ENCODE measurements at places on chromosomes 2 and 18.

DNA sequence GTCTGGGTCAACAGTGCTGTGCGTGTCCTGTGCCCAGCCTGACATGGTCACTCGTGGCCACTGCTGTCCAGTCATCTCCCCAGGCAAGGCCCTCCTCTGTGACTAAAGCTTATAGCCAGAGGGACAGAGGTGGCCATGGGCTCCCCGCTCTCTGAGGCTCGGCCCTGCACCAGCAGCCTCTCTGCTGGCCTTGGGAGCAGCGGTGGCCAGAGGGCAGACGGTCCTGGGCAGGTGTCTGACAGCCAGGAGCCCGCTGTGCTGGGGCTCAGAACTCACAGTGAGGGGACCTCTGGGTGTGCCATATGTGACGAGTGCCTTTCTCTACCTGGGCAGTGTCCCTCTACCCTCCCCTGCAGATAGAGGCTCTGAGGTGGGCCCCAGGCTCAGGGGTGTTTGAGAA is 98.7 kb downstream of the FAM210A start:
- peak; percentile 68 for DNase-seq

- peak; percentile 50 for DNase-seq
These were observed 4.2 kb upstream of the GPC1 start for GRCh38 chr2:240431271-240431660.

DNA sequence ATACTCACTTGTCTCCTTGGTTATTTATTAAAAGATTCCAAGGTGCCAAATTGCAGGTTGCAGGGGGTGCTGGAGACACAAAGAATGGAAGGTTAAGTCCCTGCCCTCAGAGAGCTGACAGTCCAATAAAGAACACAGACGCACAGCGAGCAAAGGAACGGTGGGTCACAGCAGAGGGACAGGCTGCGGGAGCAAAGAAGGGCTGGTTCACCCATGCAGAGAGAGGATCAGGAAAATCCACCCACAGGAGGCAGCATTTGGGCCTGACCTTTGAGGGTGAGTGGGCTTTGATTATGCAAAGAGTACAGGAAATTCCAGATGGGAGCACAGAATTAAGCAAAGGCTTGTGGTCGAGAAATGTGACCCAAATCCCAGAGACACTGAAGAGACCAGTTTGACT is 45.0 kb downstream of the ZBTB7C start:
- DNase-seq, result no peak

- no peak for DNase-seq
These were observed 147.6 kb upstream of the ITGA4 start for GRCh38 chr2:181309586-181309985.

- no peak for DNase-seq
These were observed 122.9 kb upstream of the COL3A1 start for GRCh38 chr2:188851311-188851710.

DNA sequence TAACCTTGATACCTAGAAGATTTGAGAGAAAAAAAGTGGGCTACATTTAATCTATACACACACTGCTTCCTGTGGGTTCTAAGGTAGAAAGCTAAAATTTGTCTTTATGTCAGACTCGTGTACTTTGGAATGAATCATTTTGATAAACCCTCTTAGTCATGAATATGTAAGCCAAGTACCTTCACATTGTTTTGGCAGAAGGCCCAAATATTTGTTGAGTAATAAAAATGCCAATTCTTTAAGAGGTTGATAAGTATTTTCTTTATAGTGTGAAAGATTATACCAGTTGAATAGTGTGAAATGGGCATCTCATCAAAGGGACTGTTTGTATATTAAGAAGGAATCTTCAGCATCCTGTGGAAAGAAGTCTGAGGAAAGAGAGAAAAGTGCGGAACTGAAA is 1464.7 kb upstream of the ZEB2 start:
- no peak for DNase-seq

Measured in suprapubic skin (tissue), 4 donors.